ENCODE measurements at places on chromosomes 5 and 9.

- peak; percentile 85 for DNase-seq
Measured at GRCh38 chr9:112037281-112038016, 137.6 kb downstream of the SUSD1 start.

GRCh38 chr5:118996098-118996497 is 7.8 kb upstream of the DTWD2 start:
- no peak for DNase-seq

DNA sequence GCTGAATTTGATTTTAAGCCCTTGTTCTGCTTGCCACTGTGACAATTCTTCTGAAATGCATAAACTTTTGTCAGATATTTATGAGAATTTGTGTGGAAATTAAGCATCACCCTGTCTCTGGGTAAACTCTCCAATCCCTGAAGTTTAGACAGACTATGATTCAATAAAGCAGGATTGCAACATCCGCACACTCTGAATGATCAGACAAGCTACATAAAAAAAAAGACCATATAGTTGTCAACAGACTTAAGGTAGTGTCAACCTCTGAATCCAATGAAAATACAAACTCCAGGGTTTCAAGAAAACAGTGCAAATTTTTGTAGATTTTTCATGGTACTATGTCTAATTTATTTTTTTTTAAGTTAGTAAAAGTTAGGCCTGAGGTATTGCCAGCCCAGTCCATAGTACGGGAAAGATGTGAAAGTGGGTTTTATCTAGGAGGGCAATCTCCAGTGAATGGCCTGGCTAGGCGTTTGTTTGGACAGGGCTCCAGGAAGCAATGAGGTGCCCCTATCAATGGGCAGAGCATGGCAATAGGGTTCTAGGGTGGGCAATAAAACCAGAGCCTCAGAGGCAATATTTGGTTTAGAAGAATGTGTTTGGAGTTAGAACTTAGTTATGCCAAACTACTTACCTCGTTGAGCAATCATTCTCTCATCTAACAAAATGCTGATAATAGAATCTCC is 762.6 kb upstream of the SEMA6A start:
- no peak for DNase-seq

DNA sequence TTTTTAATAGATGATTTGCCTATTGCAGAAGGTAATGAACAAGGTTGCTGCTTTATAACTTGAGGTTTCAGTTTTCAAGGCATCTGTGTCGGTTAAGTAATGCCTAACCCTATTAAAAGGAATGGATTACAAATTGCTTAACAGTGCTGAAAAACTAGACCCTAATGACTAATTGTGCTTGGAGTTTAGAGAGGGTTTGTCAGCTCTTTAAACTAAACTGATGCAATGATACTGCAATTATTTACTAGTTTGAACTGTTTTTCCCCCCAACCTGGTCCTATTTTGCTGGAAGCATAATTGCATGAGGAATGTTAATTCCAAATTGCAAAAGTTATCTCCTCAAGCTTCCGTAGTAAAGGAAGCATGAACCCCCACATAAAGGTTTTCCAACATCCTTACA is 39.3 kb upstream of the TLX3 start:
- DNase-seq: no peak

All from CD8-positive, alpha-beta memory T cell (primary cell).